Adrenal gland (tissue), 19 donors: ENCODE measurements at places on chromosomes 7 and 10. TPM values are rescaled to one million over a fixed set of nuclear protein-coding genes. Genes with fewer than 3 reads are reported as not detected.

DNA sequence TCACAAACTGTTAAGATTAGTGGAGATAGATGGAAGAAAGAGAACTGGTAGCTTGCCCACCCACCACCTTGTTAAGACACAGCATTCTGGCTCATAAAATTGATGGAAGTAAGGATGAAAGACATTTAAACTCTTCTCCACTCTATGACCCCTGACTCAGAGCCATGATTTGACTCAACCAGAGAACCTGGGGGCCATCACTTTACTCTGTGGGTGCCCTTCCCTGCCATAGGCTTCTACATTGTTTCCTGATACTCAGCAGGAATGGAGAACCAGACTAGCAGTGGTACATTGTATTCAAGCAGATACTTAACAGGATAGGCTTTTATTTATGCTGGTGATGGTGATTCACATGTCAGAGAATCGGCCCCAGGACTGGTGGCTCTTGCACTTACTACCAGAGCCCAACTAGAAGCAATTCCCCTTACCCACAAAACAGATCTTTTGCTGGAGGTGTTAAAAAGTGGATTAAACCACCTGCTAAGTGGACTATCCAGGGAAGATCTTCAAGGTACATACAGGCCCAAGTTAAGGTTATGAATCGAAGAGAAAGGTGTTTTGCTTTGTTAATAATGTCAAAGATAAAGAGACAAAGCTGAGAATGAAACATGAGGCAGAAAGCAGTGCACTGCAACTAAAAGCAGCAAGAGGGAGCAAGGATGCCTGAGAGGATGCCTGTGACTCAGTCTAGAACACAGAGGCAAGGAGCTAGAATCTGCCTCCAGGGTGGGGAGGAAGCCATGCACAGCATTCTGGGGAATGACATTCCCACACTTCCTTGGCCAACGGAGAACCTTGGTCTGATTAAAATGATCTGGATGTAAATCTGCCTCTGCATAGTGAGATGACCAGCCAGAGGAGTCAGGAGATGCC lies 36.0 kb upstream of the GLI3 start:
- H3K4me3 ChIP-seq = no peak overlapping the region
- no peaks in the 10 kb centered on the region for H3K4me1 ChIP-seq
- H3K36me3 ChIP-seq = no peaks in the 10 kb centered on the region
- no peak overlapping the region for H3K27ac ChIP-seq
- DNase-seq = no peak
- H3K27me3 ChIP-seq = no peaks in the 10 kb centered on the region

GRCh38 chr10:59375990-59376389 lies 13.6 kb upstream of the FAM13C start:
- H3K36me3 ChIP-seq = no peaks in the 10 kb centered on the region
- no peaks in the 10 kb centered on the region for H3K4me1 ChIP-seq
- no peak overlapping the region for H3K27ac ChIP-seq
- no peaks in the 10 kb centered on the region for H3K27me3 ChIP-seq
- no peak overlapping the region for H3K4me3 ChIP-seq

GRCh38 chr10:127815147-127815546 lies 77.6 kb downstream of the CLRN3 start:
- no peak for DNase-seq
- no peak overlapping the region for H3K4me3 ChIP-seq
- H3K27me3 ChIP-seq = no peaks in the 10 kb centered on the region
- H3K27ac ChIP-seq = no peak overlapping the region
- no peaks in the 10 kb centered on the region for H3K4me1 ChIP-seq

DNA sequence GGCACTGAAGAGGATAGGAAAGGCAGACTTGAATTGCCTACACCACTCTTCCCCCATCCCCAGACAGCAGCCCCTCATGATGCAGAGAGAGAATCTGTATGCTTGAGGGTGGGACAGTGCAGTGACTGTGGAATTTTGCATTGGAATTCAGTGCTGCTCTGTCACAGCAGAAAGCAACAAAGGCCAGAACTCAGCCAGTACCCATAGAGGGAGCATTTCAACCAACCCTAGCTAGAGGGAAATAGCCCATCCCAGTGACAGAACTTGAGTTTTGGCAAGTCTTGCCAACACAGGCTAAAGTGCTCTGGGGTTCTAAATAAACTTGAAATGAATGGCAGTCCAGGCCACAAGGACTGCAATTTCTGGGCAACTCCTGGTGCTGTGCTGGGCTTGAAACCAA lies 80.4 kb downstream of the TES start:
- H3K4me1 ChIP-seq = no peaks in the 10 kb centered on the region
- no peak overlapping the region for H3K4me3 ChIP-seq
- H3K27ac ChIP-seq = no peak overlapping the region
- no peak for DNase-seq
- H3K36me3 ChIP-seq = no peaks in the 10 kb centered on the region

DNA sequence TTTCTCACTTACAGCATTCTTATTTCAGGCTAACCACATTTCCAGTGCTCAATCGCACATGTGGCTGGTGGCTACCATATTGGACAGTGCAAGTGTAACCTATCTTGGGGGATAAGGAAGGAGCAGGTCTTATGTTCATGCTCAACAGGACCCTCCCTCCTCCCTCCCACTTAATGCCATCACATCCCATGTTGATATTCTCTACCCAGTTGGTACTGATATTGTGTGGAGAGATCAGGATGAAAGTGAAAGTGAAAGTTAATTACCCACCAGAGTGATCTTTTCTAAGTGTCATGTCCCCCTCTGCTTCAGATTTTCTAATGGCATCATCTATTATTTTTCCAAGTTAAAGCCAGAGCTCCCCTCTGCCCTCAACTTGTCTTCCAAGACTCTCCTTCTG lies 91.6 kb downstream of the BMPER start:
- H3K27me3 ChIP-seq = no peaks in the 10 kb centered on the region
- no peak overlapping the region for H3K27ac ChIP-seq
- H3K4me1 ChIP-seq = no peaks in the 10 kb centered on the region
- no peaks in the 10 kb centered on the region for H3K36me3 ChIP-seq

DNA sequence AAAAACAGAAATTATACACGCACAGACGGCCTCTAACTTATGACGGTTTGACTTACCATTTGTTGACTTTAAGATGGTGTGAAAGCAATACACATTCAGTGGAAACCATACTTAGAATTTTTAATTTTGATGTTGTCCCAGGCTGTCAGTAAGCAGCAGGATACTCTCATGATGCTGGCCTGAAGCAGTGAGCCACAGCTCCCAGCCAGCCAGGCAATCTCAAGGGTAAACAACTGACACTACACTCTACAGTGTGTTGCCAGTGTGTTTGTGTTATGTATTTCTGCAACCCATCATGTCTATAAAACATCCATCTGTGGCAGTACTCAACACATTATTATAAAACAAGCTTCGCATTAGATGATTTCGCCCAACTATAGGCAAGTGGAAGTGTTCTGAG lies 747.5 kb downstream of the NRG3 start:
- H3K4me3 ChIP-seq = no peak overlapping the region
- no peaks in the 10 kb centered on the region for H3K27me3 ChIP-seq
- no peak for DNase-seq
- no peaks in the 10 kb centered on the region for H3K4me1 ChIP-seq

- peaks cover 7% of the 10 kb centered on the region for H3K27me3 ChIP-seq
- no peak overlapping the region for H3K27ac ChIP-seq
- H3K4me3 ChIP-seq = no peak overlapping the region
- no peak for DNase-seq
These were observed 82.7 kb upstream of the LEP start for GRCh38 chr7:128158370-128158769.

- no peaks in the 10 kb centered on the region for H3K27me3 ChIP-seq
- H3K4me1 ChIP-seq = peaks cover 7% of the 10 kb centered on the region
- H3K27ac ChIP-seq = peak overlapping the region; percentile 87
- no peak for DNase-seq
- H3K4me3 ChIP-seq = no peak overlapping the region
These were observed 35.8 kb downstream of the IL15RA start for GRCh38 chr10:5941579-5941978.

DNA sequence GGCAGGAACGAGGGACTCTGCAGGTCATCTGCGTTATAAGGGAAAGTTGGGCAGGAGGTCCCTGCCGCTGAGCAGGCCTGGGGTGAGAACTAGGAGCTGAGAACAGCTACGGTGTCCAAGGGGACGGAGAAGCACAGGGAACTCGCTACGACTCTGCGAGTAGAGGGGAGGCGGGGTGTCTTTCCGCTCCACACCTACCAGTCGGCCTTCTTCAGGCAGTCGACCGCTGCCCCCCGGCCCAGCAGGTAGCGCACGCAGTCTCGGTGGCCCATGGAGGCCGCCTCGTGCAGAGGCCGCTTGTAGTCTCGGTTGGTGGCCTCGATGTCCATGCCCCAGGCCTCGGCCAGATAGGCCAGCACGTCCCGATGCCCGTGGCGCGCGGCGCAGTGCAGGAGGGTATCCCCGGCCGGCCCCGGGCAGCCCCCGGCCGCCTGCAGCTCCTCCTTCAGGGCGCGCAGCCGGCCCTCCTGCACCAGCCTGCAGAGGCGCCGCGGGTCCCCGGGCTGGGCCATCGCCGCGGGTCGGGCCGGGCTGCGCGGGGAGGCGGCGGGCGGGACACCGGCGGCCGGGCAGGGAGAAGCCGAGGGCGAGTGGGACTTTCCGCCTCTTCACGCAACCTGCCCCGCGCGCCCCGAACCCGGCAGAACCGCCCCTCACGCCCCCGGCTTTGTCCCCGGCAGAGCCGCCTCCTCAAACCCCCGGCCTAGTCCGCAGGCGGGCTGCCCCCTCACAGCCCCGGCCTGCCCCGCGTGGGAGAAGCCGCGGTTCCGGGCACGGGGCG lies 660 bp downstream of the ANKRD16 start:
- H3K4me3 ChIP-seq = peak overlapping the region; percentile 82
- peak; percentile 38 for DNase-seq
- no peaks in the 10 kb centered on the region for H3K36me3 ChIP-seq
- peaks cover 37% of the 10 kb centered on the region for H3K4me1 ChIP-seq
- no peaks in the 10 kb centered on the region for H3K27me3 ChIP-seq
- peak overlapping the region; percentile 81 for H3K27ac ChIP-seq

- H3K27me3 ChIP-seq = no peaks in the 10 kb centered on the region
- no peak for DNase-seq
- no peaks in the 10 kb centered on the region for H3K36me3 ChIP-seq
- H3K4me3 ChIP-seq = no peak overlapping the region
These were observed 230.9 kb downstream of the MAD1L1 start for GRCh38 chr7:2001601-2002442.

DNA sequence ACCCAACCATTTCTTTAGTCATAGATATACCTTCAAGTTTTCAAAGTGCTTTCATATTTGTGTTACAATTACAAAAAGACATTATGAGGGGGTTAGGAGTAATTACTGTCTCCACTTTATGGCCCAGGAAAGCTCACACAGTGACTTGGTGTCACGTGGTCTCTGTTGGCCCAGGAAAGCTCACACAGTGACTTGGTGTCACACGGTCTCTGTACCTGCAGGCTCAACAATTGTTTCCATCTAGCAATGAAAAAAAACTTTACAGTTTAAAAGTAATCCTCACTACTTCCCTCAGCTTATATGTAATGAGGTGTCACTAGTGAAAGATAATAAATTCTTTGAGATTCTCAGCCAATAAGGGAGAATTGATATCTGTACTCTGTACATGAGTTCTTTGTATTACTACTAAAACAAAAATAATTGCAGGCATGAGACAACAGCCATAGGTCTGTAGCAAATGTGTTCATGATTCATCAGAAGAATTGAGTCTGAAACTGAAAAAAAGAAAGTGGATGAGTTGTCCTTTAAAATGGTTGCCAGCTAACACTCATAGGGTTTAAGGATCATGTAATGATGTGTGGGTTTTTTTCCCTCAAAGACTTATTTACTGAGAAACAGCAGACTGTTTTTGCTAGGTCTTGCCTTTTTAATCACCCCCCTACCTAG lies 10.9 kb downstream of the OGDH start:
- no peaks in the 10 kb centered on the region for H3K27me3 ChIP-seq
- H3K4me3 ChIP-seq = no peak overlapping the region
- H3K27ac ChIP-seq = peak overlapping the region; percentile 56
- H3K36me3 ChIP-seq = no peaks in the 10 kb centered on the region
- H3K4me1 ChIP-seq = peaks cover 42% of the 10 kb centered on the region

GRCh38 chr7:155948423-155948822 lies 136.2 kb upstream of the SHH start:
- peak overlapping the region; percentile 57 for H3K27ac ChIP-seq
- no peak for DNase-seq
- no peak overlapping the region for H3K4me3 ChIP-seq

DNA sequence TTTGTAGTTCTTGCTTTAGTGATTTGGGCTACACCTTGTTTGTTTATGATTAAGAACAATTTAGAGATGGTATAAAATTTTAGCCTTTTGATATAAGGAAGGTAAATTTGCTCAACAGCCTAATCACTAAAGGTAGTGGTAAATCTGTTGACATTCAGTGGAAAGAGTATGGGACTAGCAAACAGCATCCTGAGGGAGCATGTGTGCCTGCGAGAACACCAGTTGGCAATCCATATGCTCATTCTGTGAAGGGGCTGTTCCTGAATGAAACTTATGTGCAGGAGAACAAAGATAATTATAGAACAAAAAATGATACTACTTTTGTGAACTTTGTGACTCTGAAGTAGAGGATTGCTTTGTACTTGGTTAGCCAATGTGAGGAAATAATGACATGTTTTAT lies 44.0 kb downstream of the CAPZA2 start:
- DNase-seq = no peak
- H3K36me3 ChIP-seq = peaks cover 27% of the 10 kb centered on the region
- H3K4me1 ChIP-seq = no peaks in the 10 kb centered on the region
- no peaks in the 10 kb centered on the region for H3K27me3 ChIP-seq
- H3K4me3 ChIP-seq = no peak overlapping the region

DNA sequence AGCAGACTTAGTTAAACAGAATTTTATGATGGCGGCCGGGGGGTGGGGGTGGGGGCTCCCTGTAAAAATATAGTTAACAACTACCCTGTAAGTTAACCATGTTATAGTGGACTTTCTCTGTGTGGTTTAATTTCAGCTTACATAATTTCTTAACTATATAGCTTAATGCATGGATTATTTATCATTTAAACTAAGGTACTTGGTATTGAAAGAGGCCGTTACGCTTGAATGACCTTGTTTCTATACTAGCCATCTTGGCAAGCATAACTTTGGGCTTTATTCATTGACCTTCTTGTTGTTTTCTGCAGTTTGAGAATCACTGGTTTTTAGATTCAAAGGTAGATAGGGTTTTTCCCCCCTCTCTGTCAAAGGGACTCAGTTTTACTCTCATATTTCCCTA lies 8.4 kb downstream of the EIF4EBP2 start:
- H3K4me1 ChIP-seq = peaks cover 51% of the 10 kb centered on the region
- H3K27me3 ChIP-seq = no peaks in the 10 kb centered on the region
- no peak for DNase-seq
- no peaks in the 10 kb centered on the region for H3K36me3 ChIP-seq

DNA sequence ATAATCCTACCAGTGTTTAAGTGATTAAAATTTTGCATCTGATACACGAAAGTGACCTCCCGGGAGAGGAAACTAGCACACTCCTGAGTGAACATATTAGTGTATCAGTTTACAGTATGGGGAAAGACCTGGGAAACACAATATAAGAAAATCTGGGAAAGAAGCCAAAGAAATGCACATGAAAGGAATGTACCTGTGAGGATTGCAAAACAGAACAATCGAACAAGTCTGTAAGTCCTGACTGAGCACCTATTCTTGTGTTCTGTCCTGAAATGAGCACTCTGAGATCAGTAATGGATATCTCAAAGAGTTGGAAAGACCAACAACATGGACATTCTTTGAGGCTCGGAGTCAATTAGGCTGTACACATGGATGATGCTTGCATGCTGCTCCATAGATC lies 554.7 kb downstream of the SORCS3 start:
- DNase-seq = no peak
- H3K27me3 ChIP-seq = no peaks in the 10 kb centered on the region
- H3K36me3 ChIP-seq = no peaks in the 10 kb centered on the region
- no peaks in the 10 kb centered on the region for H3K4me1 ChIP-seq
- H3K4me3 ChIP-seq = no peak overlapping the region

Gene OR6B1
- not detected for total RNA-seq
